HT1080 (cell line): ENCODE measurements at places on chromosomes 3 and 15. TPM values are rescaled to one million over a fixed set of nuclear protein-coding genes. Genes with fewer than 3 reads are reported as not detected.

DNA sequence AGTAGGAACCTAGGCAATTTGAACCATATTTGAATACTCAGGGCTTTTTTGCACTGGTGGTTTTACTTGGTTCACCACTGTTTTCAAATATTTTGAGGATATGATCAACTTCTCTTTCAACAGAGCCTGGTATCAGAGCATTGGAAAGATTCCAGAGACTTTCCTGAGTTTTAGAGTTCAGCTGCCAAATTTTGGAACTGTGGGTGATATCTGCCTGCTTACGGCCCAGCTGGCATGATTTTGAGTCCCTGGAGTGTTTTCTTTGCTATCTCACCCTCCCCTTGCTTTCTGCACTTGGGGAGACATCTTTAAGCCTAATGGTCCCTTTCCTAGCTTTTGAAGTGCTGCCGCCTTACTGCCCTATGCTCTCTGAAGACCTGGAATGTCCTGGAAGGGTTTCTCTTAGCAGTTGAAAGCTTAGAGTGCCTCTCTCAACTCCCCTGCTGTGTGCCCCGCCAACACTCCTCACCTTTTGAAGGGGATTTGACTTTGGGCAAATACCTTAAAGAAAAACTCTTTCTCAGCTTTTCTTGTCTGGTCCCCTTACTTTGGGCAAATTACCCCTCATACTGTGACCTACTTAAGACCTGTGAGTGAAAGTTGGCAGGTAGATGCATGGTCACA lies 539.1 kb downstream of the MFSD1 start:
- no peak for DNase-seq

The GALNT15 gene
- total RNA-seq: 0.13 and 0.26 TPM in 2 replicates

DNA sequence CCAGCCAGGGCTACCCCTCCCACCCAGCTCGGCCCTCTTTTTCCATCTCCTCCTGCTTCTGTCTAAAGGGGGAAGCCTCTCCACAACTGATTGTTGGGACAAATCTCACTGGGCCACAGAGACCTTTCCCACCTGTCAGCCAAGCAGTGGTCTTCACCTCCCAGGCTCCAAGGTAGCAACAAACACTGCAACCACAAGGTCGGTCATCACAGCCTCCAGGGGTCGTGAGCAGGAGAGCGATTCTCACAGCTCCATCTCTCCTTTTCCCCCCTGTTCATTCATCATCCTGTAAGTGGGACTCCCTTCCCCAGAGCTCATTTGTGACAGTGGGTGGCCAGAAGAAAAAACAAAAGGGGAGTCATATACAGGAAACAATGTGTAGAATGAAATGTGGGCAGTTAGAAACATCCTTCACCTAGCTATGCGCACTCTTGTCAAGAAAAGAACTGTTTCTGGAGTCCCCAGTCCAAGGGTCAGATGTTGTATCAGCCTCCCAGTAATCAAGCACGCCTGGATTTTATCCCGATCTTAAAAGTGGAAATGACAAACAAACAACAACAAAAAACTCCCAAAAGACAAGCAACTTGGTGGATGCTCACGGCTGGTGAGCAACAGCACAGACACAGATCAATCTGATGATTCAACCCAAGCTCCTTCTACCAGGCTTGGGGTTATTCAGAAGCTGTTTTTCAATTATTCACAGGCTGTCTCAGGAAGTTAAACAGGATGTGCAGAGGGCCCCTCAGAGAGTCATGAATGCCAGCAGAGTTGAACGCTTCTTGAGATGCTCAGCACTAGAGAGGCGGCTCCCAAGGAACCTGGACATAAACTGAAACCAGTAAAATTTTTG lies 22.4 kb downstream of the LYZL4 start:
- DNase-seq: peak; percentile 69

GRCh38 chr3:134708671-134709070 lies 57.8 kb upstream of the KY start:
- peak; percentile 98 for DNase-seq

The GOLGA8K gene
- total RNA-seq: 0.14 and 0.47 TPM in 2 replicates

DNA sequence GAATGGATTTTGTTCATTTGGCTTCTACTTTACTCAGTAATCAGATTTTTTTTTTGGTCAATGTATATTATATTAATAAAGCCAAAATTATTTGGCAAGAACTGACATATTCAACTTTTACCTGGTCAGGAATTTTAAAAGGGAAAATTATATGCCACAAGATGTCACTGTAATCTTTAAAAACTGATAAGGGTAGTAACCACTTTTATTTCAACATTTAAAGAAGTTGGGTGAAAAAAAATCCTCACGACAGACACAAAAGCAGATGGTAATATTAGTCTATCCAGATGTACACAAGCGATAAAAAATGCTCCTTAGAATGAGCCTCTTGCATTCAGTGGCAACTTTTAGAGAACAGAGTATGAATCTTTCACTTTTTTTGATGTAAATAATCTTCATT lies 101.9 kb downstream of the SERPINI1 start:
- DNase-seq: peak; percentile 24

The LTF gene
- total RNA-seq: 0.16 and 0.63 TPM in 2 replicates

DNA sequence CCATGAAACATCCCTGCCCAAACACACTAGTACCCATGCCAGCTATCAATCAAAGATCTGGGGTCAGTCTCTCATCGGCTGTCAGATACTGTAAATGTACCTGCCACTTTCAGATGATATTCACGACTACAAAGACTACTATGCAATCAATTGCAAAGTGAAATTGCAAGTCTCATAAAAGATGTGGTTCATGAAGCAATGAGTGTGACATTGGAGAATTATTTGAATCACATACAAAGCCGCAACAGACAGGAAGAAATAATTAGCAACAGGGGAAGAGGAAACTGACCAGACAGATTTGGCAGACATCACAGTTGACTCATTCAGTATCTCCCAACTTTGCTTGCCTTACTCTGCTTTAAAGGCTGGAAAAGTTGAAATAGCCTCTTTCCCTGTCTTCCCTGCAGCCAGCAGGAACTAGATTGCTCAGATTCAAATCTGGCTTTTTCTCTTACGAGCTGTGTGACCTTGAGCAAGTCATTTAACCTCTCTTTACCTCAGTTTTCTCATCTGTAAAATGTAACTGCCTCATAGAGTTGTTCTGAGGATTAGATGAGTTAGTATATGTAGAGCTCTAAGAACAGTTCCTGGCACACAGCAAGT lies 95.7 kb upstream of the C3orf80 start:
- peak; percentile 100 for DNase-seq

The RHCG gene
- total RNA-seq: not detected in 2 replicates

GRCh38 chr15:91484141-91484540 lies 369.4 kb upstream of the SLCO3A1 start:
- DNase-seq: no peak

The THPO gene
- total RNA-seq: not detected in 2 replicates

The IL12A gene
- 18.8 and 27.1 TPM in 2 replicates for total RNA-seq

GRCh38 chr3:63981980-63982379 lies 41.3 kb downstream of the PSMD6 start:
- no peak for DNase-seq

GRCh38 chr15:73009066-73010056 lies 42.9 kb upstream of the NEO1 start:
- no peak for DNase-seq

DNA sequence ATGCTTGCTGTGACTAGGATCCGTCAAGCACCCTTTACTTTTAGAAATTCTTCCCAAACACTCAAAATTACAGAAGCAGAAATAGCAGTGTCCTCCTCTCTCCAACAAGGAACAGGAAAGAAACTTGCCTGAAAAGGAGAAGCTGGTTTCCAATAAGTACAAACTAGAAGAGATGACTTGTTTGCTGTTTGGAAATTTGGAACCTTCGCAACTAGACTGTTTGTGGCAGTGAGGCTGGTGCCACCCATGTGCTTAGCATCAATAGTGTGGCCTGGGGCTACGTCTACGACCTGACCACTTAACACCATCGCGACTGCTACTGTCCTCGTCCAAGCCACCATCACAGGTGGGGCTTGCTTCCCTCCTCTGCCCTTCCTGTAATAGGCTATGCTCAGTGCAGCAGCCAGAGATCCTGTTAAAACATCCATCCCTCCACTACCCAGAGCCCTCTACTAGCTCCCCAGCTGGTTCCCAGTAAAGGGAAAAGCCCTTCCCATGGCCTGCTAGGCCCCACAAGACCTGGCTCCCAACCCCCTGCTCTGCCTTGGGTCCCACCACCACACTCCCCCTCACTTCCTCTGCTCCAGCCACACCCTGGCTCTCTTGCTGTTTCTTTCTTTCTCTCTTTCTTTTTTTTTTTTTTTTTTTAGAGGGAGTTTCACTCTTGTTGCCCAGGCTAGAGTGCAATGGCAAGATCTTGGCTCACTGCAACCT lies 52.6 kb upstream of the CCR2 start:
- no peak for DNase-seq

DNA sequence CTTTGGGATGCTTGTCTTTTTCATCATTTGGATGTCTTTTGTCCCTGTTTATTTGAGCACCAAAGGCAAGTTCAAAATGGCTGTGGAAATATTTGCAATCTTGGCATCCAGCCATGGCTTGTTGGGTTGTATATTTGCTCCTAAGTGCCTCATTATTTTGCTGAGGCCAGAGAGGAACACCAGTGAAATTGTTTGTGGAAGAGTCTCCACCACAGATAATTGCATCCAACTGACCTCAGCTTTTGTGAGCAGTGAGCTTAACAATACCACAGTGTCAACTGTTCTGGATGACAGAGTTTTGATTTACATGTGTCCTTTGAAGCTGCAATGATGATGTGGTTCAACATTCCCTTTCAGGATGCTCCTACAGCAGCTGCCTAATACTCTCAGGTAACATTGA lies 83.0 kb upstream of the KCNAB1 start:
- no peak for DNase-seq

DNA sequence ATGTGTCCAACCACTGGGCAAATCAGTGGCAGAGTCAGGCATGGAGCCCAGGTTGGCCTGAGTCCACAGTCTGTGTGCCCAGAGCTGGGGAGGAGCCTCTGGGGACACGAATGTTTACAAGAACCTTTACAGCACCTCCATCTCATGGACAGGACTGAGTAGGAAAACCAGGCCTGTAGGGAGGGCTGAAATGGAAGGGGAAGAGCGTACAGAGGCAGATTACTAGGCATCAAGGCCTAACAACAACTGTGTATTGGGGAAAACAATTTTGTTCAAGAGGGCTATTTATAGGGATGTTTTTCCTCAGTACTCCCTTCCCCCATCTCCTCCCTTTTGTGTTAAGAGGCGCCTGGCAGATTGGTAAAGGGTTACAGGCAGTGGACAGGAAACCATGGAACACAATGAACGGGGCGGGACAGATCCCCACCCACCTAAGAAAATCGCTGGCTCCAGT lies 15.1 kb upstream of the ARHGAP31 start:
- no peak for DNase-seq

DNA sequence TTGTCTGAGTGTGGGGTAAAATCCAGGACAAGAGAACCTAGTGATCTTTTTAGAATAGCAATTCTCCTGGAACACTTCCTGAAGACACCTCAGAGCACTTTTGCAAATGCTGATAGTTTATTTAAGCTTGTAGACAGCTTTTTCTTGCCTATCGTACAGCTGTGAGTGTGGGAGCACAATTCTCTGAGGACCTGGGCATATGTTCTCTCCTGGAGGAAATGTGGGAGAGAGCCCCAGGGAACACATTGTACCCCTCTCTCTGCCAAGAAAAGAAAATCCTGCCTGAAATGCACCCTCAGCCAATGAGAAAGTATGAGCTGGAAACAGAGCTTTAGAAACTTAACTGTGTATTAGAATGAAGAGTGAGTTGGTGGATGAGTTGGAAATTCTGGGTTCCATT lies 308.3 kb upstream of the SEMA6D start:
- no peak for DNase-seq

GRCh38 chr15:97961067-97961954 lies 808 bp downstream of the ARRDC4 start:
- DNase-seq: no peak

The DUOX1 gene
- not detected in 2 replicates for total RNA-seq

The GPR171 gene
- total RNA-seq: not detected in 2 replicates

DNA sequence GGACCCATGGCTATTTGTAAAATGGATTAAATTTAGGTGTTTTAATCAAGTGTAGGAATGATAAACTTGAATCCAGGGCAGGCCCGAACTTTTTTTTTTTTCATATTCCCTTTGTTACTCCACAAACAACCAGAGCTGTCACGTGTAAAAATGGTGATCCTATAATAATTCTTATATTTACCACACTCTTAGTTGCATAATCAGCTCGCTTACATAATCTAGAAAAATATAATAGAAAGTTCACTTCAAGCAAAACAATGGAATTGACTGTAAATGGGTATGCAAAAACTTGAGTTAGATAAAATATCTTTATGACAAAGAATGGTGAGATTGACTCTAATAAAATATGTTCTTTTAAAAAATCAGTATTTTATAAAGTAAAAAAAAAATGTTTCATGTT lies 2.1 kb upstream of the PAQR9 start:
- DNase-seq: no peak

The ARRDC4 gene
- total RNA-seq: 0.10 and 0.74 TPM in 2 replicates

The DYNLT2B gene
- total RNA-seq: 5.3 and 7.6 TPM in 2 replicates

The PDHB gene
- total RNA-seq: 78.8 and 81.6 TPM in 2 replicates

- DNase-seq: no peak
Observed at GRCh38 chr3:43525941-43526607, 95.7 kb downstream of the ANO10 start.

DNA sequence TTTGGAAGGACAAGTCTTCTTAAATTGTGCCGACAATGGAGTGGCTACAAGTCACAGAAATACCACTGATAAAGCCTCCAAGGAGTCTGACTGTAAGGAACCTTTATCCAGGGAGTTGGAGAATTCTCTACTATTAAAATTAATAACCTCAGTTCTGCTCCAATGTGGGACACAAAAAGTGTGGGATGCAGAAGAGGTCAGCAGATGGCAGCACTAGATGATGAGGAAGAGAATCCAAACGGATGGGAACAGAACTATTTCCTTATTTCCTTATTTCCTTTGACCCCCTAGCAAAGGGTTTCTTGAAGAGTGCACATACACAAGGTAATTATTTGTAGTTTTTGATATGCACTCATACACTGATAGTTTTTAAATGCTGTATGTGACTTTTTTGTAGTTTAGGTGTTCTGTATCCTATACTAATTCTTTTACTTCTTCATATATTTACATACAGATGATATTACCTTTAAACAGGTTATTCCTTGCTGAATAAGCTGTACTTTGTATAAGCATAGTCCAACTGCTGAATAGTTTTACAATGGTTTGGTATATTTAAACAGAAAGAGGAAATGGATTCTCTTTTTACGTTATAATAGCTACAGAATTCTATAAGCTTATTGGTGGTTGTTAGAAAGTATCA lies 25.6 kb upstream of the NLGN1 start:
- peak; percentile 37 for DNase-seq

The CCDC39 gene
- 0.03 and 0.05 TPM in 2 replicates for total RNA-seq

DNA sequence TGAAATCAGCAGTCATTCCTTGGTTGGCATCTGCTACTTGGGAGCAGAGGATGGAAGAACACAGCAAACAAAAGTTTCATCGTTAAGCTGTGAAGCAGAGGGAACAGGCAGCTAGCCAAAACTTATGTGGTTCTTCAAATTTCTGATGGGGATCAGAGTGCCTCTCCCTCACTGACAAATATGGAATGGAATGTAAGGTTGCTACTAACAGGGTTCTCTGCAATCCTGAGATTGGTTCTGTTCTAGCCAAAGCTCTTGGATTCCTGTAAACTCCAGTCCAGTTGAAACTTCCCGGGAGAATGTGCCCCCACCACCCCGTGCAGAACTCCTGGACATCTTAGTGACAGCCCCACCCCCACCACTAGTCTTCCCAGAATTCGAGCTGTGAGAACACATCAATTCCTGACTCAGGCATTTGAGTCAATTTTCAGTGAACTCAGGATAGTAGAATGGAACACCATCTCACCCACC lies 55.9 kb upstream of the PHLDB2 start:
- peak; percentile 97 for DNase-seq

The CAND2 gene
- total RNA-seq: 0.19 and 0.60 TPM in 2 replicates

The PLSCR2 gene
- not detected in 2 replicates for total RNA-seq

The ZIC1 gene
- not detected in 2 replicates for total RNA-seq
